Activated CD4-positive, alpha-beta memory T cell treated with anti-CD3 and anti-CD28 coated beads, Interleukin-2, amount 10 ng/mL, durations not matched to agents 7 days and 5 days (primary cell): ENCODE measurements at places on chromosomes 7 and 10.

DNA sequence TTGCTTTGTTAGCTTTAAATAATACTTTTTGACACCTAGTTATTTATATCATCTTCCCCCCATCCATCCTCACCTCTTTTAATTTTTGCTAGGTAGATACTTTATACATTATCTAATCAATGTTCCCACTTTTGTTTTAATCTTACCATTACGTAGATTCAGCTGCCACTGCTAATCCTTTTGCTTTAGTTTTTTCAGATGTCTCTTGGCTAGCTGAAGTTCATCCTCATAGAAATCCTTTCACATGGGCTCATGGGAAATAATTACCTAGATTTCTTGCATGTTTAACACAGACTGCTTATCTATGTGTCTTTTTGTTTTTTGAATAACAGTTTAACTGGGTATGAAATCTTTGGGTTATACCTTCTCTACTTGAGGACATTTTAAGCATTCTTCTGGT lies 60.1 kb downstream of the ZNRF2 start:
- no peak for DNase-seq

- DNase-seq = no peak
Observed at GRCh38 chr7:71491336-71491735, 359.4 kb downstream of the GALNT17 start.

- no peak for DNase-seq
Observed at GRCh38 chr7:134992626-134993179, 6.4 kb downstream of the AGBL3 start.

GRCh38 chr10:91520661-91521060 lies 110.5 kb downstream of the HECTD2 start:
- DNase-seq = no peak

DNA sequence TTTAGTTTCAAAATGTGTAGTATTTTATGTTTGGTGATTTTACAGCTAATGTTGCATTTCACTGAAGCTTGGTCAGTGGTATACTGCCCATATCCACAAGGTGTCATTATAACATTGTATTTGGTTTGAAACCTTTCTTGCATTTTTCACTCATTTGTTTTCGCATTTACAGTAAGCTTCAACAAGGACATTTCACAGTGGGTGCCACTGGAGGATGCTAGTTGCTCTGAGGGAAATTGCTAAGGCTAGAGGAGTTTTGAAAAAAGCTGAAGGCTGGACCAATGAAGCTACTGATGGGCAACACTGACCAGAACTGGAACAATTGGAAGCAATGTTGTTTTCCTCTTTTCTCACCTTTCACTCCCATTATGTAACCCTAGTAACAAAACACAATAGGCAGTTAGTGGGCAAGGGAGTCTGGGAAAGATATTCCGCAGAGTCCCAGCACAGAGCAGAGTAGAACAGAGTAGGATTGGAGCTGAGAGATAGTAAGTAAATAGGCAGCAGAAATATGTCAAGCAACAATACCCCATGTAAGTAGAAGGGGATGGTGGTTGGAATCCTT lies 23.6 kb upstream of the SRI start:
- no peak for DNase-seq

GRCh38 chr10:97656777-97657176 lies 16.3 kb downstream of the PI4K2A start:
- DNase-seq = no peak

DNA sequence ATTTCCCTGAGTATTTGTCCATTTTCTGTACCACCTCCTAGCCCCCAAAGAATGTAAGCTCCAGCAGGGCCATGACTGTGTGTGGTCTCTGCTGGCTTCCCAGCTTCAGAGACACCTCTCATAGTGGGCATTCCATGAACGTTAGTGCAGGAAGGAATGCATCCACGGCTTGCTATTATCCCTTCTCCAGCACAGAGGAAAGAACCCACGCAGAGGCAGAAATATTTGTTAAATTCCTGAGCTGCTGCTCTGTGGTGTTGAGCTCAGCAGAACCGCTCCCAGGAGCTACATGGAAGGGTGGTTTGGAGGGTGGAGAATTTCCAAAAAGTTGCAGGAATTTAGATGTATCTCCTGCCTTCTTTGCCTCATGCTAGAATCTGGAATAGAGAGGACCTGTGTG lies 275.2 kb downstream of the POU6F2 start:
- no peak for DNase-seq

DNA sequence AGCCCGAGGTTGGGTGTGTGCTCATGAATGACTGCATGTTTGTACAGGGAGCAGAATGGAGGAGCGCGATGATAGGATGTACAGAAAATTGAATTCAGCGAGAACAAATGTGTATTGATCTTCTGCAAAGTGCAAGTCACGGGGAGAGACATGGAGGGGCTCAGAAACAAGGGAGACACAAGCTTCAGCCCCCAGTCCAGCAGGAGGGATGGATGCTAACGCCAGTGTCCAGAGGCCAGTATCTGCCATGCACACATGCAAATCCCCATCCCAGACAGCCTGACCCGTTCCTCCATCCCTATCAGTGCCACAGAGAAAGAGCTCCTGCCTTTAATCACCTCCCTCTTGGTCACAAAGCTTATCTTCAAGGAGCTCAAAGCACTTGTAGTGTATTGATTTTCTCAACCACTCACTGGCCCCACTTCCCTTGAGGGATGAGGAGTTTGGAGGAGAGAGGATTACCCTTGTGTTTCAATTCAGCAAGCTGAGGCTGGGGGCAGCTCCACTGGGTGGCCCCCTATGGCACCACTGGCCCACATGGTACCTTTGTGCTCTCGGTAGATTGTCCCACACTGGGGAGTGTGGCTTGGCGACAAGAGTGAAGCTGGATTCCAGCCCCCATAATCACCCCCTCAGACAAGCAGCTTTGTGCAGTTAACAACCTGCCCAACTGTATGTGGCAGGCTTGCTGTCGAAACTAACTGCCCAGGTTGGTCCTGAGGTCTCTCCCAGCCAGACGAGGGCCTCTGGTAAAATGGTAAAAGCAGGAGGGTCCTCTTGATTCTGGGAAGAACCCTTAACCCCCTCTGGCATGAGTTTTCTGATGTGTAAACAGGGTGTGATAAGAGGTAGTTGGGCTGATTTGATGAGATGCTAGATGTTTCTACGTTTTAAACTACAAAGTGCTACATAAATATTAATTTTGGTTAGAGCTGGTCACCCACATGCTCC lies 151.6 kb upstream of the UNC5B start:
- no peak for DNase-seq

- DNase-seq = no peak
Observed at GRCh38 chr10:73439605-73440312, 6.4 kb upstream of the MSS51 start.

GRCh38 chr10:14060320-14061070 lies 270.2 kb downstream of the FRMD4A start:
- DNase-seq = no peak
